Stimulated activated CD8-positive, alpha-beta memory T cell treated with anti-CD3 and anti-CD28 coated beads, Interleukin-7, amount 100 ng/mL, for 48 hours (primary cell): ENCODE measurements at places on chromosomes 5 and 9.

DNA sequence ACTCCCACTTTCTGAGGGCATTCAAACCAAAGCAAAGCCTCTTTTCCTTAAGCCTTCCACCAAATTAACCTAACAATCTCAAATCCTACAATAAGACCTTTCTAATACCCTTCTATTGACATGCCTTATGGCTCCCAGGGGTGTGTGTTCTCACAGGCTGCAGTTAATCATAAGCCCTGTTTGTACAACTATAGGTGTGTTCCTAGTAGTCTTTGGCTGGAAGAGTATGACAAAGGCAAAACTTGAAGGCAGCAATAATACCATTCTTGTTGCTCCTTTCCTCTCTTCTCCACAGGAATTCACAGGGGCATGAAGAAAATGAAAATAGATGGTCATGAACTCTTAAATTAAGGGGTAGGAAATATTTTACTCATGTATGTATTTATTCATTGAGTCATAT, 10.9 kb upstream of the FBXO38 start:
- DNase-seq: no peak

DNA sequence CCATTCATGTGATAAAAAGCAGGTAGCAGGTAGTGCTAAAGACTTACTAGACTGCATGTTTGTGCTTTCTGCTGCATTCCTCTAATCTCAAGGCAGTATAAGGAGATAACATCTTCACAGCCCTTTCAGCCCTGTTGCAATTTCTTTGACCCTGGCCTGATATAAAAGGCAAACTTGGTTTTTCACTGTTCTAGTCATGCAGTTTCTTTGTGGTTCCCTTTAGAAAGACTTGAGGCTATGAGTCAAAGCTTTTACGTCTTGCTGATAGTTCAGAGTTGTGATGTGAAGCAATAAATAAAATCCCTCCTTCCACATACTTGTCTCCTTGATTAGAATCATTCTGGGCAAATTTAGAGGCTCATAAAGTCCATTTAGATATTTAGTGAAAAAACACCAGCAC, 88.6 kb upstream of the CDKN2B start:
- no peak for DNase-seq

DNA sequence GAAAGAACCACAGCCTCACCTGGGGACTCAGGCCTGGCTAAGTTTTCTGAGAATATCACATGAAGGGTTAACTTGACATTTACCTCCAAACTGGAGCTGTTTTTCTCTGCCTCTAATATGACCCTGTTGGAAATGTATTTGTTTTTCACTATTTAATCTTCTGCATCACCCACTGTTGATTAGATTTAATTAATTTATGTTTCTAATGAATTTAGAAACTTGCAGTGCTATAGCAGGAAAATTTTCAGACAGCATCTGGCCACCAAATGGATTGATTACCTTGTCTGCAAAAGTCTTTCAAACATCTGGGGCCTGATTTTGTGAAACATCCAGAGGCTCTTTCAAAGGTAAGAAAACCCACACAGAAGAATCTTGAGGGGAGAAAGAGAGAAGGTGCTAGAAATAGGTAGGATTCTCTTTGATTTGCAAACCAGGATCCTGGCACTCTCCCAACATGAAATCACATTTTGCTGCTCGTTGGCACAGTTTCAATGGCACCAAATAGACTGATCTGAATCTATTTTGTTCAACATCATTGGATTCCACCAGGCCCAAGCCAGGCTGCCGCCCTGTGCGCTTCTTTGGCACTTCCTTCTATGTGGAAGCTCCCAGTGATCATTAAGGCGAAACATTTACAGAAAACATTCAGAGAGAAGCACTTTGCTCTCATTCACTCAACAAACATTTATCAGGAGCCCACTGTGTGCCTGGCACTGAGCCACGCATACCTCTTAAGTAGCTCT, 157.3 kb downstream of the PPP2R2B start:
- DNase-seq: no peak

GRCh38 chr9:114433720-114434255, 46.0 kb upstream of the AKNA start:
- no peak for DNase-seq

GRCh38 chr9:137592767-137593166, 2.5 kb upstream of the ZMYND19 start:
- DNase-seq: no peak
